Skeletal muscle cell (primary cell): ENCODE measurements at places on chromosomes 5 and 9.

DNA sequence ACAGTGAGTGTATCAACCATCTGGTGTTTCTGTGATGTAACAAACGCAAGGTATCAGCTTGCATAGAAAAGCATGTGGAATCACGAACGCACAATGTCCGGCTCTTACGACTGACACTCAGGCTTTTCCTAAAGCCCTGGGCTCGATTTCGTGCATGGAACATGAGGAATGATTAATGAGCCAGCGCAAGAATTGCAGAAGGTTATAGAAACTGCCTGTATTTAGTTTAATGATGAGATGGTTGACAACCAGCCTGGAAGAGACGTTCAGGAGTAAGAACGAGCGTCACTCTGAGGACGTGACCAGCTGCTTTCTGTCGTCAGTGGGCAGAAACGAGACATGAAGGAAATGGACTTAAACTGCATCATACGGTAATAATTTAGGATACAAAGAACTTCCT, 497.6 kb downstream of the IRX1 start:
- DNase-seq = no peak

DNA sequence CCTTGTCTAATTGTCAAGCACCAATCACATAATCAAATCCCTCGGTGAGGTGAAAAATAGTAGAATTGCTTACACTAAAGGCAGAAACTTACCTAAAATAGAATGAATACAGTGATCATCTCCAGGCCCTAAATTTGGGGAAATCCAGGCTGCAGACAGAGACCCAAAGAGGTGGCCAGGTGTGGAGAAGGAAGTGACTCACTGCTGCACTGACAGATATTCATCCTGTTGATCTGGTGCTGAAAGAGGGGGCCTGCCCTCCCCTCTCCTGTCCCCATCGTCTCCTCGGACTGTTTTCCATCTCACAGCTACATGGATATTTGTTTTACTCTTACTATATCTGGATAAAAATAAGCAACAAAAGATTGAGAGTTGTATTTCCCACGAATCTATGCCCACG, 15.9 kb downstream of the OR2Y1 start:
- DNase-seq = no peak

- DNase-seq = peak; percentile 79
Measured at GRCh38 chr5:136032564-136032963, 3.8 kb downstream of the TGFBI start.

GRCh38 chr5:145855763-145856267, 17.0 kb downstream of the GRXCR2 start:
- no peak for DNase-seq

DNA sequence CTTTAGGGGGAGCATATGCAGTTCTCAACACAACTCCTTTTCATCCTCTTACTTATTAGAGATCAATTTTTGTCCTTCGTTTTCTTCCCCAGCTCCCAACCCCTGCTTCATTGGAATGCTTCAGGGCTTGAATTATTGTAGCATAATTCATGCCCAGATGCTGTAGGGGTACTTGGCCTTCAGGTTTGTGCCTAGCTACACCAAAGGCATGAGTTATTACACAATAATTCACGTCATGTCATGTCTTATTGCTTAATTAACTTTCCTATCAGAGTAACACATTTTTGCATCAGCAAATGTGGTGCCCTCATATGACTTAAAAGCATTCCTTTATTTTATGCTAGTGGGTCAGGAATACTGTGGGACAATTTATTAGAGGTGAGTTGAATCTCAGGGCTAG, 507.2 kb downstream of the NFIB start:
- DNase-seq = no peak

GRCh38 chr5:83731638-83732037, 11.0 kb upstream of the HAPLN1 start:
- no peak for DNase-seq

- peak; percentile 55 for DNase-seq
Measured at GRCh38 chr5:151612689-151613427, 21.7 kb upstream of the FAT2 start.

GRCh38 chr5:43305948-43306565, 7.2 kb downstream of the HMGCS1 start:
- DNase-seq = no peak

- no peak for DNase-seq
Measured at GRCh38 chr5:71816307-71816706, 97.2 kb downstream of the CARTPT start.

- no peak for DNase-seq
Measured at GRCh38 chr5:131548176-131548575, 86.9 kb downstream of the RAPGEF6 start.

DNA sequence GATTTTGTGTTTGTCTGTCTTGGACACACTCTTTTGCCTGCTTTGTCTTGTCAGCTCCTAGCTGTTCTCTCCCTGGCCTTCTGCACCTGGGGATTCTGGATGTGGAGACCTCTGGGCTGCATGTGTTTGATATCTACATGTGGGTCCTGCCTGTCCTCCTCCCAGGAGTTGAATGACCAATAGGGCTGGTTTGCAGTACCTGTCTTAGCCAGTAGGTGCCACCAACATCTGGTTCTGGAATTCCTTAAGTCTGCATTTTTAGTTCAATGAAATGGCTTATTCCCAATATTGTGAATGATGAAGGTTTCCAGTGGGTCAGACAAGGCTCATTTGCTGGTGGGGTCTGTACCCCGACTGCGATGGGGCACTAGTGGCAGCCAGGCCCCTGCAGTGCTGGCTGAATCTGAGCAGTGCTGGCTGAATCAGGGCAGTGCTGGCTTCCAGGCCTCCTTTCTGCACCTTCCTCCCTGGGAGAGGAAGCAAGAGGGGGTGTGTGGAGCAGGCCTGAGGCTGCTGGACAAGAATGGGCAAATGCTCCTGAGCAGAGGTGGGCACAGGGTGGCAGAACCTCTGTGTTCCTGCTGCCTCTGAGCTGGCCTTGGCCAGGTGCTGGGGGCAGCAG, 73.3 kb downstream of the RXRA start:
- DNase-seq = no peak

- DNase-seq = no peak
Measured at GRCh38 chr5:117475919-117476318, 901.3 kb upstream of the SEMA6A start.

- DNase-seq = peak; percentile 64
Measured at GRCh38 chr5:110150199-110150598, 460.5 kb downstream of the MAN2A1 start.

- DNase-seq = no peak
Measured at GRCh38 chr5:66143473-66144073, 527 bp upstream of the SREK1 start.

DNA sequence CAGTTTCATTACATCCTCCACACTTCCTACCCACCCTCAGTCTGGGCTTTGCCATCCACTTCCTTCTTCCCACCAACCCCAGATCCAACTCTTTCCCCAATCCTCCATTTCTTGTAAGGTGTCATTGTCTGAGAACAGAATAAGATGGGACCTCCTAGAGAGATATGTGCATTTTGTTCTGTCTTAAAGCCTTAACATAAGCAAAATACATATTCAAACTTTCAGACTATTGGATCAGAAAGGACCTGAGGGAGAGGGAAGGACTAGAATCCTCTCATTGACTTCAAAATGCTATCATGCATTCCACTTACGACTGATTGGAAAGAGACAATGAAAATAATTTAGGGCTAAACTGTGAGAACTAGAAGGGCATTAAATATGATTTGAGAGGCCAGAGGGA, 43.0 kb downstream of the AGXT2 start:
- DNase-seq = no peak

- DNase-seq = no peak
Measured at GRCh38 chr9:20112205-20112783, 323.5 kb upstream of the SLC24A2 start.

- DNase-seq = no peak
Measured at GRCh38 chr5:180607861-180608571, 16.7 kb upstream of the SCGB3A1 start.

DNA sequence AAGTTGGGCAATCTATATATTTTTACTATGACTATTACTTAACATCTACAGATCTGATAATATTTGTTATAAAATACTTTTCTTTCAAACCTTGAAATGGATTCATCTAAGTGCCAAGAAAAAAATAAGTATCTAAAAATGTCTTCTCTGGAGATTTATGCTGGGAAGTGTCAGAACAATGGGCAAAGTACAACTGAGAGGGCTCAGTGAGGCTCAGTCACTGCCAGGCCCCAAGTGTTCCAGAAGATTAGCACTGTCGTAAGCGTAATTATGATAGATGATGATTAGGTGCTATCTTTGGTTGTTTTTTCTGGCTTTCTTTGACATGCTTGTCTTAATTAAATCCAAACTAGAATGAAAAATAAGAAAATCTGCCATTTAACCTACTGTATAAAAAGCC, 72.2 kb upstream of the ADAMTS19 start:
- no peak for DNase-seq

DNA sequence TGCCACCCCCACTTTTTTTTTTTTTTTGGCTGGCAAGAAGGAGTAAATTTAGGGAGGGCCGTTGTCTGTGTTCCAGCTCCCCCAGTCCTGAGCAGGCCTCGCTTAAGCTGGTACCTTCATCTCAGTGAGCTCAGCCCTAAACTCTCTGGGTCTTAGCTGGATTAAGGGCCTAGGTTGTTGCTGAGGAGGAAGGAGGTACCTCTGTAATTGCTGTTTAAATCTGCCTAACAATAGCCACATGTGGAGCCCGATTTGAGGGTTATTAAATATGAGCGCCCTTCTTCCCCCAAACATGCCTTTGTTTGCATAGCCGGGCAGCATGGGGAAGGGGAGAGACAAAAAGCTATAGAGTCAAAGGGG, 179.0 kb upstream of the PITX1 start:
- DNase-seq = no peak

DNA sequence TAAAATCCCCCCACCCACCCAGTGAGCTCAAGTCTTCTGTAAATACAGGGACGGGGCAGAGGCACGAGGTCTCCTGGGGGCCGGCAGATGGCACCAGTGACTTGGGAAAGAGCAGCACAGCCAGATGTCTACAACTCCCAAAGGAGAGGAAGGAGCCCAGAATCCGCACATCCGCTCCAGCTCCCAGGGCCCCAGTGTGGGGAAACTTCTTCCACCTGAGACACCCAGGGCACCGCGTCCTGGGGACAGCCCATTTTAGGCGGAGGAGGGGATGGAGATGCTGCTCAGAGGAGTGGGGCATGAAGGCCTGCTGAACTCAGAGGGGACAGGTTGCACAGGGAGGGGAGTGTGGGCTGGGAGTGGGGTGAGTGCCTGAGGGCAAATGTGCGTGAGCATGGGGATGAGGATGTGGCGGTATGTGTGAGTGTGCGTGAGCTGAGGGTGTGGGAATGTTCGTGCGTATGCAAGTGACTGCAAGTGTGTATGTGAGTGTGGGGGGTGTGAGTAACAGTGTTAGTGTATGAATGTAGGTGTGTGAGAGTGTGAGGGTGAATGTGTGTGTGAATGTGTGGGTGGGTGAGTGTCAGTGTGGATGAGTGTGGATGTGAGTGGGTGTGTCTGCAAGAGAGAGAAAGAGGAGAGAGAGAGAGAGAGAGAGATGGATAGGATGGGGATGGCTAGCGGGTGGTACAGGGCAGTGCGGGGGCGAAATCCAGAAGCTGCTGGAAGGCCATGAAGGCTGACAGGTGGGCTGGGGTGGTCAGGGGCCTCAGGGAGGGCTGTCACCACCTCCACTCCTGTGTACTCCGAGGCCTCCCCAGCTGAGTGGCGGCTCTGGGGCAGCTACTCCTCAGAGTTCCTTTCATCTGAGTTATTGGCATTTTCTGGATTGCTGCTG, 63.5 kb downstream of the DUSP1 start:
- peak; percentile 28 for DNase-seq

DNA sequence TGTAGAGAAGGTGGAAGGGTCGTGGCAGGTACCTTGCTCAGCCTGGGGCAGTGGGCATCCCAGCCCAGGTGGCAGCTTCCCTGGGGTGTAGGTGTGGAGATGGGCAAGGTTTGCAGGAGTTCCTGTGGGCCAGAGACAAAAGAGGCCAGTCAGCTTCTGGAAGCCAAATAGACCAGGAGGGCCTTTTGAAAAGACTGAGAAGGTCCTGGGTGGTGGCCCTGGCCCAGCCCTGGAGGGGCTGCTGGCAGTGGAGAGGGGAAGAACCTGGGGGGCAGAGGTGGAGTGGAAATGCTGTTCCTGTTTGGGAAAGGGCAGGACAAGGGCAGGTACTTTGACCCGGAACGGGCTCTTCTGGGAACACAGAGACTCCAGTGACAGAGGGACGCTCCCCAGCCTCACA, 7.0 kb upstream of the IL3 start:
- DNase-seq = no peak

GRCh38 chr5:60789551-60789950, 54.5 kb downstream of the ELOVL7 start:
- DNase-seq = no peak

GRCh38 chr5:34410411-34411139, 245.6 kb upstream of the RAI14 start:
- no peak for DNase-seq

DNA sequence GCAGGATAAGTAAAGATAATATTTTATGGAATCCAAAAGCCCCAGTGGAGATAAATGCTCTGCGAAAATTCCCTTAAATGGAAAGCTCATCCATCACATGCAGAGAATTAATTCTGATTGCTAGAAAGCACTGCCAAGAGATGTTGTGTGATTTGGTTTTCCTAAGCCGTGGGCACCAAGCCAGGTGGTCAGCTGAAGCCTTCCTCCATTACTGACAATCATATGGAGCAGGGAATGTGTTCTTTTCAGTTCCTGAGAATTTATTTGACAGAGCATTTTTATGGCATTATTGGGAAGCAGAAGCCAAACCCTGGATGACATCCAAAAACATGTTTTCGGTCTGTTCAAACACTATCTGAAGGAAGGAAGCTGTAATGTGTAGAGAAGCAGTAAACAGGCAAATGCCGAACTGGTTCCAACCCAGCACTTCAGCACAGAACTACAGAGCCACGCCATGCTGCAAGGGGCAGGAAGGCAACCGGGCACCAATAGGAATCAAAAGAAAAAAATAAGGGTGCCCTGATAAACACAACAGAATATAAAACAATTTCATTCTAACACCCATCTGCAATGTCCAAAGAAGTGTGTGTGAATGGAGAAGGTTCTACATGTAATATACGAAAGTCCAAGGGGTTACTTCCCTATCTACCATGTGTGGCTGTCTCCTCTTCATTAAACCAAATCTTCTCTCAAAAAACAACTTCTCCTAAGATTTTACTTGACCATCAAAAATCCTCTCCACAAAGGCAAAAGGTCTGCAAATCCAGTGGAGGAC, 12.3 kb downstream of the ARSB start:
- peak; percentile 31 for DNase-seq

GRCh38 chr5:55231029-55231918, 2.1 kb downstream of the CCNO start:
- DNase-seq = no peak

DNA sequence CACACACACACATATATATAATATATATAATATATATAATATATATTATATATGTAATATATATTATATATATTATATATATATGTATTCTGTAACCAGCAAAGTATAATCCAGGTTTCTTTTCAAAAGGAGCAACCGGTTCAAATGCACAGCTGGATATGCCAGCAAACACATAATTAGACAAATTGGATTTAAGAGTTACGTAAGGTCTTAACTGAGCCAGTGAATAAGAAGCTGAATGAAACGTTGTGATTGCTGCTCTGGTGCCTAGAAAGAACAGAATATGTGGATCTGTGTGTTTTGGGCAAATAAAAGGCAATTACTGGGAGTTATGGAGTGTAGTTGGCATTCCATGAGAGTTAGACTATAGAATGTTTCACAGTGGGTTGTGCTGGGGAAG, 178.1 kb downstream of the SLF1 start:
- DNase-seq = no peak
